CD4-positive, alpha-beta T cell treated with Interleukin-6 at 100 ng/mL for 8 hours (primary cell): ENCODE measurements at places on chromosomes 1 and 21.
A peak's percentile ranks its signal among the peaks of the same experiment; 100 is the strongest.

- DNase-seq = no peak
Measured at GRCh38 chr1:8423269-8423691, 105.4 kb downstream of the SLC45A1 start.

DNA sequence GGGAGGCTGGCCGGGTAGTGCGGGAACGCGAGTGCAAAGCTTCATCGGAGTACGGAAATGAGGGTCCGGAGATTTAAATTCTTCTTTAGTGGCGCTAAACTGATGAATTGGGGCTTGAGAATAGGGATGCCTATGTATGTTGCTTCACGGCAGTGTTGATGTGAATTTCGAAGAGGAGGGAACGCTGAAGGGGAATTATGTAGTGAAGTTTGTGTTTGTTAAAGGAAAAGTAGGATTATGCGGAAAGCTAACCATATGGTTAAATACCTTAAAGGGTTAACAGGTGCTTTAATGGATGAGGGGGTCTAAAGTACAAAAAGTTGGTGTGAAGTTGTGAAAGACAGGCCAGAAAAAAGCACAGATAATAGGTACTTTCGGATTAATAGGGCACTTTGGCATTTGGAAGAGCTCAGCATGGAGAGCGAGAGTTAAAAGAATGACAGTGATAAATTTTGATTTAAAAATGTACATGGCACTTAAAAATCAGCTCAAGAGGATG is 1.4 kb downstream of the HS2ST1 start:
- DNase-seq = no peak

DNA sequence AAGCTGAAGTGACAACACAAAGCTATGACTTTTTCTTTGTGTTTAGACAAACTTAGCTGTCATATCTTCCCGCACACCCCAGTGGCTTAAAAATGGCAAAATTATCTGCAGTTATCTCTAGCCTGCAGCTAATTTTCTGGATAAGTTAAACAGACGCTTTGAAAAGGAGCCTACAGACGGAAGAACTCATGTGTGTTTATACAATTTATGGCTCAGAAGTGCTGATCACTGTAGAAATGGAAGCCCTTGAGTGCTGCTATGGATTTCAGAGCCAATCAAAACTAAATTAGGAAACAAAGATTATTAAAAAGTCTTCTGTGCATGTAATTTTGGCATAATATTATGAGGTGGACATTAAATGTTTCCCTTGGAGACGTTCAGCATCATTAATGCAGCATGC is 11.6 kb downstream of the NTNG1 start:
- DNase-seq = no peak

DNA sequence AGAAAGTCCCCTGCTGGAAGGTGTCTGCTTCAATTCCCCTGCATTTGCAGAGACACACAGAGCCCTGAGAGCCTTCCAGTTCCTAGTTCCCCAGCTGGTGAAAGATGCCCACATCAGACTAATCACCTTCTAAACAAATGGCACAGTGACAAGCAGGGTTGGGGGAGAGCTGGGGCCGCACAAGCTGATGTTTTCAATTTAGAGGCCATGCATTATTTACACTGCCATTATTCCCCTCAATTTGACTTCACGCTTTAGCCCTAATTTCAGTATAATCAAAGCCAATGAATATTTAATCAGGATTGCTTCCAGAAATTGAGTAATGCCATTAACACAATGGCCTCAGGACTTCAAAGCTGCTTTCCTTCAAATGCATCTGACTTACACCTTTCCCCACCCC is 81.5 kb downstream of the BEND5 start:
- no peak for DNase-seq

- no peak for DNase-seq
Measured at GRCh38 chr1:207920444-207921021, 9.6 kb upstream of the CD34 start.

DNA sequence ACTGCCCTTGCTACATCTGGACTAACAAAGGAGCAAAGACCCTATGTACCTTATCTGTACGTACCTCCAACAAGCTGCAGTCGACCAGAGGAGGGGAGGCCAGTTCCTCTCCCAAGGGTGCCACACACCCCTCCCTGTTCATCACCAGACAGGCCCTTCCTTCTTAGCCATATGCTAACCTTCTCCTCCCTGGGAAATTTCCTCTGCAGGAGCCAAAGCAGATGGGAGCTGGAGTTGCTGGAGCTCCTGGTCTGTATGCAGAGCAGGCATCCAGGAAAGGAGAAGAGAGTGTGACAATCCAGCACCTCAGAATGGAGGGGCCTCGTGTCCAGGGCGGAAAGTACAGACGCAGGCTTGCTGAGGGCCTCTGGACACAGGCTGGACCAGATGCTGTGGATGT is 48.5 kb downstream of the C8B start:
- no peak for DNase-seq

GRCh38 chr1:168509875-168510791 is 33.7 kb downstream of the XCL2 start:
- DNase-seq = no peak

DNA sequence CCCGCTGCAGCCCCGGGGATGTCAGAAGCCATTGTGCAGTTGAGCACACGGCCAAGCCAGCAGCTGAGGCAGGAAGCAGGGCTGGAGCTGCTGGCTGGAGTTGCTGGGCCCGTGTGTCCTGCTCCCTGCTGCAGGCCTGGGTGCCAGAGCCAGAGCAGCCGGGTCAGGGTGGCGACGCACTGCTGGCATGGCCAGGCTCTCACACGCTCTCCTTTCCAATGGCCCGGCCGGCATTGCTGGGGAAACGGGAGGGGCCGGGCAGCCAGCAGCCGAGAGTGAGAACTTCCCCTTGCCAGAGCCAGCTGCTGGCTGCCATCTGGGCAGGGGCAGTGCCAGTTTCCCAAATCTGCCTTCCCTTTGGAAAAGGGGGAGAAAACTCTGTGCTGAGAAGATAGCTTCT is 82.4 kb upstream of the PROX1 start:
- no peak for DNase-seq

GRCh38 chr21:26495283-26495849 is 77.7 kb downstream of the CYYR1 start:
- no peak for DNase-seq

DNA sequence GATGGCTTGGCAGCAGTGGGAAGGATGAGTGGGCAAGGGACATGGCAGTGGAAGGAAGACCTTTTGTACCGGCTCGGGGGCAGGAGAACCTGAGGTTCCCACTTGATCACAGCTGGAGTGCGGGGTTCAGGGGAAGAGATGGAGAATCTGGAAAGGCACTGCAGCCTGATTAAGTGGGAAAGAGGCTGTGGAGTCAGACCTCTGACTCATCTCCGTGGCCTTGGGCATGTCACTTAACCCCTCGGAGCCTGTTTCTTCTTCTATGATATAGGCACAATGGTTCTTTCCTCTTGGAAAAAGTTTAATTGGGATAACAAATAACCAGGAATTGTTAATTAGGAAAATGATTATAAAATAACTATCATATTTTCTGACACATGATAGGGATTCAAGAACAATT is 13.1 kb upstream of the TMEM61 start:
- no peak for DNase-seq

GRCh38 chr1:99749504-99750347 is 16.7 kb downstream of the FRRS1 start:
- no peak for DNase-seq

- DNase-seq = no peak
Measured at GRCh38 chr1:199857108-199857507, 170.4 kb upstream of the NR5A2 start.

- no peak for DNase-seq
Measured at GRCh38 chr1:58608297-58608696, 31.2 kb upstream of the TACSTD2 start.

DNA sequence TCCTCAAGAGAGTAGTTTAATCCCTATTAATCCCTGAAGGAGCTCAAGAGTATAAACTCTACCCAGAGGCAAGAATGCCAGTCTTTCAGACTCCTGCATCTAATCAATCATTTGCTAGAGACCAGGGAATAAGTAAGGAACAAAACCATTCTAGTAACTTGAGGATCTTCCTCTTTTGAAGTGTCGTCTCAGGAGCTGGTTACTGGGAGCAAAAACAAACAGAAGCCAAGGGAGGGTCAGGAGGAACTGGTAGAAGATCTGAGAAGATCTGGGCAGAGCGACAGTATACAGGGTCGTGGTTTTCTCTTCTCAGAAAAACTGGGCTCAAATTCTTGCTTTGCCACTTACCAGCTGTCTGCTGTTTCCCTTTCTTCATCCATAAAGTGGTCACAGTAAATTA is 69.3 kb downstream of the RPS6KA1 start:
- DNase-seq = no peak

- no peak for DNase-seq
Measured at GRCh38 chr1:231407547-231408396, 14.3 kb downstream of the EGLN1 start.

- DNase-seq = no peak
Measured at GRCh38 chr1:175369696-175370095, 177.1 kb upstream of the KIAA0040 start.

- DNase-seq = no peak
Measured at GRCh38 chr1:116095027-116095426, 16.2 kb upstream of the MAB21L3 start.

GRCh38 chr1:25861316-25862286 is 2.3 kb upstream of the AUNIP start:
- no peak for DNase-seq

GRCh38 chr1:32761253-32761877 is 55.8 kb downstream of the YARS1 start:
- DNase-seq = no peak

GRCh38 chr1:101291562-101292380 is 55.0 kb downstream of the S1PR1 start:
- DNase-seq = peak; percentile 39

DNA sequence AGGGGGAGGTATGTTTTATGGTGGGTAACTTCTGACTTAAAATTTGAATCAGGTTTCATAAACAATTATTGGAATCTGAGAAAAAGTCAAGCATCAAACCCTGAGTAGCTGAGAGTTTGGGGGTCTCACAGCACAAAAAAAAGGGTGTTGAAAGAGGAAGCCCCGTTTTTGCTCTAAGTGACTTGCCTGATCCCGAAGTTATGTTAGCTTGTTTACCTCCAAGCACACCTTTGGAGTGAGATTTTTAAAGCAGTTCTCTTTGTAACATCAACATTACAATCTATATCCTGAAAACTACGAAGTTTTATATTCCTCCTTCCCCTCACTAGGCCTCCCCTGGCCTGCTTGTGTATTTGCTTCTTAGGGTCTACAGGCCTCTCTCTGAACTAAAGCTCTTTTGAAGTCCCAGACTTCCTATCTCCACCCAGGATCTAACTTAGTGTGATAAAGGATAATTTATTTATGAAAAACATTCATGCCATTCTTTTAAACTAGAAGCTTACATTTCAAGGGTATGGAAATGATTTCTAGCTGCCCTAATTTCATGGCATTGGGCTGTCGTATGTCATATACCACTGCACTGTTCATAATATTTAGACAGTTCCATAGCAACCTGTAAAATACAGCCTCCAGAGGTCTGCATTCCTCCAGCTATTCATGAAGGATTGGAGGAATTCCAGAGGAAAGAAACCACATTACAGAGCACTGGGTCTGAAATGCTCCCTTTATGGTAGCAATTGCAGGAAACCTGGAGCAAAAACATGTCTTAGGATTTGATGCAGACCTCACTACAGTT is 36.1 kb upstream of the RGS1 start:
- DNase-seq = no peak

DNA sequence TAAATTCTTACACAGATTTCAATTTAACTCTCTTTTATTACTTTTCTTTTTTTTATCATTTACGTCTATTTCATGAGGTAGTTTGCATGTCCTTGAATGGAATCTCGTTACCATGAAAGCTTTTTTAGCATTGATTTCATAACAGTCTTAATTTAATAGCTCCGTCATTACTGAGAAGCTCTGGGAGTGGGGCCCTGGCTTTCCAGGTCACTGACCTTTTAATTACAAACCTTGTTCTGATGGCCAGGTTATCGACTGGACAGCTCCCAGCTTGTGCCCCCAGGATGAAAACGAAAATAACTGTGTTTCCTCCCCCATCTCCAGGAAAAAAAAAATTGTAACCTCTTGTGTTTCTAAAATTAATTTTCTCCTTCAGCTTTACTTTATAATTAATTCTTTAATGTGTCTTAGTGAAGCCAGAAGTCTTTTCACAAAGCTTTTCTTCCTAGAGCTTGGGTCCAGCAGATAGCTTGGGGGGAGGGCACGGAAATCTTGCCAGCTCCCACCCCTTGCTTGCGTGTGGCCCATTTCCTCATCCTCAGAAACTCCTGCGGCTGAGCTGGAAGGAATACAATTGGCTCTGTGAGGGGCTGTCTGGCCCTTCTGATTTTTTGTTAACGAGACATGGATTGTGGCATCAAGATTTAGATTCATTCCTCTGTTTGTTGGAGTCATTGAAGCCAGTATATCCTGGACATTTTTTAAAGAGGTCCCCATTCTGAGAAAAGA is 65.7 kb downstream of the PEX14 start:
- DNase-seq = no peak

DNA sequence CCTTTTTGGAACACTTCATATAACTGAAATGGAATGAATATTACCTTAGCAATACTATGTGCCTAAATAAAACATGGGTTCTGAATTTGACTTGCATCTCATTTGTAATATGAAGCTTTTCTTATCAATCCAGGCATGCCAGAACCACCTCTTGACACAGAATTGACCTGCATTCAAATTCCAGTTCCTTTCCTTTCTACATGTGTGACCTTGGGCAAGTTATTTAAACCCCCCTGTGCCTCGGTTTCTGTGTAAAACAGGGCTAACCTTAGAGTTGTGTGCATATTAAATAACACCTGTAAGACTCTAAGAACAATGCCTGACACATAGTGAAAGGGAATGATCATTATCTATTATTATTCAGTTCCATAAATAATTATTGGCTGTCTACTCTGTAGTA is 2.0 kb upstream of the NOS1AP start:
- no peak for DNase-seq

DNA sequence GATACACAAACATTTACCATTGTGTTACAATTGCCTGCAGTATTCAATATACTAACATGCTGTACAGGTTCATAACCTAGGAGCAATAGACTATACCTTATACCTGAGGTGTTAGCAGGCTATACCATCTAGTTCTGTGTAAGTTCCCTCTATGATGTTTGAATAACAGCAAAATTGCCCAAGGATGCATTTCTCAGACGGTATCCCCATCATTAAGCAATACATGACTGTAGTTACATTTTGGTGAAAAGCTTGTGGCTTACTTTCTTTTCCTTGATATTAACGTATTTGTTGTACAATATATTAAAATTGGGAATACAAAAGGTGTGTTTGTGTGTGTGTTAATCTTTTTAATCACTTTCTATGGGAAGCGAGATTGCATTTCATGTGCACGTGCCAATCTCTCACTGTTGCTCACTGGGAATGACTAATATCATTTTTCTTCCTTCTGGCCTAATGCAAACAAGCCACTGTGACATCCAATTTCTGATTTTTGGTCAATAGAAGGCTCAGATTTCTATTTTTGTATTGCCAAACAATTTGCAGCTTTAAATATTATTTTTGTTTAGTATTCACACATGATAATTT is 36.7 kb upstream of the WLS start:
- no peak for DNase-seq

DNA sequence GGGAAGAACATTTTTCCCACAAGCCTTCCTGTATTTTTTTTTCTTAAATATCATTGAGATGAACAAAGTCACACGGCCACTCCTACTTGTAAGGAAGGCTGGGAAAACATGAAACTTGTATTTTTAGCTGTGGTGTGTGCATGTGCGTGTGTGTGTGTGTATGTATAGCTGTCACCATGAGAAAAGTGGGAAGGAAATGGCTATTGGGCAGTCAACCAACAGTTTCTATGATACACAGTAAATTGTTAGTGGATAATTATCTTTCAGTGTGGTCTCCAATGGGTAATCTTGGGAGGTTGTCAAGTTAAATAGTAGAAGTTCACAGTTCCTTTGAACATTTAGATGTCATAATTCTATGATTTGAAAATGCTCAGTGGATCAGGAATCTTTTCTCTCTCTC is 132.7 kb upstream of the USP24 start:
- no peak for DNase-seq

- DNase-seq = peak; percentile 75
Measured at GRCh38 chr1:3491291-3492246, 37.1 kb downstream of the ARHGEF16 start.
